ENCODE measurements at places on chromosomes 2 and 18.
A peak's percentile ranks its signal among the peaks of the same experiment; 100 is the strongest.

GRCh38 chr2:112542984-112543661, 858 bp downstream of the POLR1B start:
- DNase-seq, result no peak

DNA sequence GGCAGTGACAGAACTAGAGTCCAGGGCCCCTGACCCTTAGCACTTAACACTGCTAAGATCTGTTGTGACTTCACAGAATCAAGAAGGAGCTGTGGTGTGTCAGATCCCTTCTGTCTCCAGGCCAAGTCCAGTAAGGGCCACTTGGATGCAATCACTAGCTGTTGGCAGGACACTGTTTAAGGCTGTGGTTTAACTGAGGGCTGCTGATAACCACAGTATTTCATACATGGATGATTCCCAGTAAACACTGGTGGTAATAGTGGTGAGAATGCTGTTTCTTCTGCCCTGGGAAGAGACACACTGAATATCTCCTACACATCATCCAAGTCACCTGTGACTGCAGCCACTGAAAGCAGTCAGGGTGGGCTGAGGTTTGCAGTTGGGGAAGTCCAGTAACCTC, 77.7 kb upstream of the FBXO11 start:
- peak; percentile 19 for DNase-seq

DNA sequence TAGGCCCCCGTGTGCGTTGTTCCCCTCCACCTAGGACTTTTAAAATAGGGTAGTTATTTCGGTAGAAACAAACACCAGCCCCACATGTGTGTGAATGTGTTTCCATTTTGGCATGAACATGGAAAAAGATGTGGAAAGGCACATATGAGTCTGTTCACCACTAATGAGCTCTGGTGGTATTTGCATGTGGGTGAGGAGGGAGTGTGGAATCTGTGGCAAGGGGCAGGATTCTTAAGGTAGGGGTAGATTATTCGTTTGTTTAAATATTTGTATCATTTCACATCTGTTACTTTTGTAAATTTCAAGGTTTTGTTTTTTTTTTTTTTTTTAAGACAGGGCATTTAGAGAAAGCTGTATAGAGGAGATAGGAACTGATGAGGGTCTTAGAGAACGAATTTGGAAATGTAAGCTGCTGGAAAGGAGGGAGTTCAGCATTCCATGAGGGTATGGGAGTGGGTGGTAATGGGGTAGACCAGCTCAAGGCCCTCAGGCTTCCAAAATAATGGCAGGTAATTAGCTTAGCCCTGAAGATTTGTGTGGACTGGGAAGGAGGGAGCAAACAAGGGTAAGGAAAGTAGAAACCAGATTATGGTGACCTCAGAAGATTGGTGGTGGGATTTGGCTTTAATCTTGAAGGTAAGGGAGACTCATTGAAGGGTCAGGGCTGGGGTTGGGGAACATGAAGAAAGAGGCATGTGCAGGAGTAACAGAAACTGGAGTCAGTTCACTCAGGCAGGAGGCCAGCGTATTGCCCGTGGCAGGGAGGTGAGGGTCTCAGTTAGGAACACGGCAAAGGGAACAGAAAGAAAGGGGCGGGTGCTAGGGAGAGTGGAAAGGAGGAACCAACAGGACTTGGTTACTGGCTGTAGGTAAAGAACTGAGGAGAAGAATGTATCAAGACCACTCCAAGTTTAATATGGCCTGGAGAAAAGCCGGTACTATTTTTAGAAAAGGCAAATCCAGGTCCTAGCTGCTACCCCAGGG, 123.6 kb downstream of the PLB1 start:
- DNase-seq, result no peak

DNA sequence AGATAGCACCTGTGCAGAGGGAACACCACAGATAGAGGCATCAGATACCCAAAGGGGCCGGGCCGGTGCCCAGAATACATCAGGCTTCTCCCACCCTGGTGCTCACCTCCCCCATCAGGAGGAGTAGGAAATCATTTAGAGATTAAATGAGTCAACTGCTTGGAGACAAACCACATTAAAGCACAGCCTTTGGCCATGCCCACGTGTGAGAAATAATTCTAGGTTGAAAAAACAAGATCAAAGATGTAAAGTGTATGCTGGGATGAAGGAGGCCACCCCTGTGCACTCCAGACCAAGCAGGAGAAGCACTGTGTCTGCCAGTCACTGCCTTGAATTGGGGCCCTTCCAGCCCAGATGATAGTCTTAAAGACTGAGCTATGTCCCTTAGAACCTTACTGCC, 152.8 kb upstream of the ACAA2 start:
- no peak for DNase-seq

- DNase-seq, result no peak
Measured at GRCh38 chr18:3930126-3931012, 480.4 kb downstream of the TGIF1 start.

- peak; percentile 14 for DNase-seq
Measured at GRCh38 chr2:85794491-85795121, 40.8 kb downstream of the ATOH8 start.

DNA sequence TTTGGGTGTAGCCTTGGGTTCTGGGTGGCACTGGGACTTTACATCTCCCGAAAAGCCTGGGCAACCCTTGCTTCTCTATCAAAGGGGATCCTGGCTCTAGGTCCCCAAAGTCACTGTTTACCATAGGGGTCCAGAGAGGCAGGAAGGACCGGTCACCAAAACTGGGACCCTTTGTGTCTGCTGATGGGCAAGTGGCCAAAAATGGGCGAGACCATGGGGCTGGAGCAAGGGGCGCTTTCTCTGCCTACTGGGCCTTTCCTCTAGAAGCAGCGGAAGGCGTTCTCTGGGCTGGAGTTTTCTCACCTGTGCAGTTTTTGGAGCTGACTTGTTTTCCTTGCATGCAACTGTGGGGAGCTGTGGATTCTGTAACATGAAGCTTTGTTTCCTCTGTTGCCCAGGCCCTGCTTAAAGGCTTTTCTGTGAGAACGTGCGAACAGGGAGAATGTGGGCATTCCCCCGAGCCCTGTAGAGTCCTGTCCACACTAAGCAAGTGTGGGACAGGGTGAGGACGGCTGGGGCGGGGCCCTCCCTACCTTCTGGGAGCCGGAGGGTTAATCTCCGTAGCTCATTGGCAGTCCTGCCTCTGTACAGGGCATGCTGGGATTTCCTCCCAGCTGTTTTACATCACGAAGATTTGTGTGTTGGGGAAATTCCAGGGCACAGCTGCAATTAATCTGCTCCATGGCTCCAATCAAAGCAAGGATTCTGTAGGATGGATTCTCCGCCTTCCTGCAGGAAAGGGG, 50.2 kb downstream of the TGOLN2 start:
- no peak for DNase-seq

DNA sequence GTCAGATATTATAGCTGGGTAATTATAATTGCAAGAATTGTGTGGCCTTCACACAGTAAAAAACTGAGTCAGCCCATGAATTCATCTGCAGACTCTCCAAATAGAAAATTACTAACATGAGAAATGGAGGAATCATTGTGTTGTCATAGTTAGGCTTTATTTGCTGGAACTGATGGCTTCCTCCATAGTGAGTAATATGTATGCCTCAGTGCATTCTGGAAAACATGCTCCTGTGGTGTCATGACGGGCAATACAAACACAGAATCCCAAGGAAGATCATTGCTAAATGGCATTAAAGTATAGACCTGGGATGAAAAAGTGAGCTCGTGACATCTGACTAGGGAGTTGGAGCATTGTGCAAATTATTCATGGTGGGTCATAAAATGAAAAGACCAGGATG, 23.6 kb upstream of the NMS start:
- DNase-seq, result no peak

DNA sequence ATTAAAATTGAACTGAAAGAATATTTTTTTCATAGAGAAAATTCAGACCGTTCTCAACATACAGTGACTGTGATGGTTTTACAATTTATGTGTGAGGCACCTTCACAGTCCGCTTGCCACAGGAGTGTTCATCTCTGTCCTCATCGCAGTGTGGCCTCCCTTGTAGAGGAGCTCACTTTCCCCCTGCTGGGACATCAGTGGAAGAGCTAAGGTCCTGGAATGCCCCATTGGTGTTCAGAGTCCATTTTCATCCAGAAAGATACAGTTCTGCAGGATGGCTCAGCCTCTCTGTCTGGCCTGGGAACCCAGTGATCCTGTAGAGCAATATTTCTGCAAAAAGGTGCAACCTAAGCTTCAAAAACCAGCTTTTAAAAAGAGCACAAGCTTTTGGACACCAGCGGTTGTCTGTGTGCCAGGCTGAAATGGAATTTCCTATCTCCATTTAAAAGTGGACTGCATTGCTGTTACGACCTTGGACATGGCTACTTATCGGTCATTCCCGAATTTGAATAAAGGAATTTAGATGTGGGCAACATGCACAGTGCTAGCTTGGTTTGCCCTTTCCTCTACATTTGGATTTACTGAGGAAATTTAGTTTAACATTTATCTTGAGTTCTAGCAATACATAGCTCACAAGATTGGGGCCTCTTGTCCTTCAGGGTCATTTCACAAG, 26.7 kb upstream of the FAM237A start:
- no peak for DNase-seq

GRCh38 chr2:140882671-140883620, 1247.9 kb downstream of the LRP1B start:
- DNase-seq, result no peak

All from DMS79 treated with DMSO at 0.1 percent for 48 hours (cell line).